Mesothelial cell of epicardium (in vitro differentiated cells): ENCODE measurements at places on chromosomes 12 and 14. TPM values are rescaled to one million over a fixed set of nuclear protein-coding genes. Genes with fewer than 3 reads are reported as not detected.

DNA sequence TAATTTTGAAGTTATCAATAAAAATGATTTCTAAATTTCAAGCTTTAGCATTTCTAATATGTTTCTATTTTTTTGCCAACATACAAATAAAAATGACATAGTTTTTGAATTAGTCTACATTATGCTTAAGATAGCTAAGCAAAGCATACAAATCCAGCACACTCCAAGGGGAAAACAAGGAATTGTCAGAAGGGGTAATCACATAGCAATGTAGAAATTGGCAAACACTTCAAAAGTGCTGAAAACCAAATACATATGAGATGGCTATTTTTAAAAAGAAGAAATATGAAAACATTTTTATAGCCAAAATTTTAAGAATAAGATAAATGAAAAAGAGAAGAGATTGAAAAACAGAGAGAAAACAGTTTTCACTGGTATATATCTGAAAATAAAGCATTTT is 308.0 kb downstream of the SLC6A15 start:
- H3K4me1 ChIP-seq, result peaks cover 21% of the 10 kb centered on the region
- no peaks in the 10 kb centered on the region for H3K27me3 ChIP-seq
- H3K36me3 ChIP-seq, result no peaks in the 10 kb centered on the region
- no peak overlapping the region for H3K4me3 ChIP-seq

DNA sequence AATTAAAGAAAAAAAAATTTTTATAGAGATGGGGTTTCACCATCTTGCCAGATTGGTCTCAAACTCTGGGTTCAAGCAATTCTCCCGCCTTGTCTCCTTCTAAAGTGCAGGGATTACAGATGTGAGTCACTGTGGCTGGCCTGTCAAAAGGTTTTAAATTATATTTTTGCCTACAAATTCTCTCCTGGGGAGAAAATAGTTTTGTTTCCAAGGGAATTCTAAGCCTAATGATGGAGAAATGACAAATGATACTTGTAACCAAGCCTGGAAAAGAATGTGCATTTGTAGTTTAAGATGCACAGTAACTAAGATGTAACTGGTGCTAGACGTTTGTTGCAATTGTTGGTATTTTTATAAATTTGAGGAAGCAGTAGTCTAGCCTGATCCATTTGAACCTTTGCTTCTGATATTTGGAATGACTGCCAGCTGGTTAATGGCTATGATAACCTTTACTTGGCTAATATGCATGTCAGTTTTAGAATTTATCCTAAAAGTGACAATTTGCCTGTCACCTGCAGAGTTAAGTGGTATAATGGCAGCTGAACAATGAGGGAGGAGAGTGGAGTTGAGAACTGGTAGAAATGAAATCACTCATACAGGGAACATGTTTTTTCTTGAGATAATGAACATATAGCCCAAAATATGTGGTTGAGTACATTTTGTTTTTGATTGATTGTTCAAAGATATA is 148.0 kb downstream of the FUT8 start:
- no peak overlapping the region for H3K4me3 ChIP-seq
- DNase-seq, result no peak
- H3K27ac ChIP-seq, result no peak overlapping the region
- no peaks in the 10 kb centered on the region for H3K27me3 ChIP-seq
- peaks cover 4% of the 10 kb centered on the region for H3K4me1 ChIP-seq

DNA sequence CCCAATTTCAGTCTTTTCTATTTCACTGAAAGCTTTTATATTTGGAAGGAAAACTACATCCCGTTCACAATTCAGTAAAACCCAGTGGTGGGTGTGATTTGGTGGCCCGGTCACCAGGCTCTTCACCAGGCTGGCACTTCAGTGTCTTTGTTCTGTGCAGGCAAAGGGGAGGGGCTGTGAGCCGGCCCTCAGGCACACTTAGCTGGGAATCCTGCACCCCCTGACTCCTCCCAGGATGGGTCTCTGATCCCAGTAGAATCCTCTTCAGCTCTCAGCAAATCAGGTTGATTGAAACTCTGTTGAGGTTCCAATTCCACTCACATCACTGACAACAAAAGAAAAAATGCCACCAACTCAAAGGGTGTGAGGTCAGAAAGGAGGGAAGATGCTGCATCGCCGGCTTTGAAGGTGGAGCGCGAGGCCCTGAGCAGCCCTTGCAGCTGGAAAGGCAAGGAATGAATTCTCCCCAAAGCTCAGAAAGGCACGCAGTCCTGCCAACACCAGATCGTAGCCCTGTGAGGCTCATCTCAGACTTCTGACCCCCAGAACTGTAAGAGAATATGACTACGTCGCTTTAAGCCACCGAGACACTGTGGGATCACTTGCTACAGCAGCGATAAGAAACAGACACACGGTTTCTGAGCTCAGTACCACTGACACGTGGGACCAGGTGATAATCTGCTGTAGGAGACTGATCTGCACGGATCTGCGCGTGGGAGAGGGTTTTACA is 166.6 kb downstream of the PIWIL1 start:
- H3K27ac ChIP-seq, result no peak overlapping the region
- H3K36me3 ChIP-seq, result no peaks in the 10 kb centered on the region
- H3K4me1 ChIP-seq, result no peaks in the 10 kb centered on the region
- no peak for DNase-seq

DNA sequence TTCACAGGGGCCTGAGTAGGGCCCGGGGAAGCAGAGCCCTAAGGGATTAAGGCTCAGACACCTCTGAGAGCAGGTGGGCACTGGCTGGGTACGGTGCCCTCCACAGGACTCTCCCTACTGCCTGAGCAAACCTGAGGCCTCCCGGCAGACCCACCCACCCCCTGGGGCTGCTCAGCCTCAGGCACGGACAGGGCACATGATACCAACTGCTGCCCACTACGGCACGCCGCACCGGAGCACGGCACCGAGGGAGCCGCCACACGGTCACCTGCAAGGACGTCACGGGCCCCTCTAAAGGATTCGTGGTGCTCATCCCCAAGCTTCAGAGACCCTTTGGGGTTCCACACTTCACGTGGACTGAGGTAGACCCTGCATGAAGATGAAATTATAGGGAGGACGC is 7.1 kb downstream of the LTBR start:
- no peak overlapping the region for H3K4me3 ChIP-seq
- H3K27me3 ChIP-seq, result no peaks in the 10 kb centered on the region
- no peak overlapping the region for H3K27ac ChIP-seq
- H3K4me1 ChIP-seq, result no peaks in the 10 kb centered on the region
- DNase-seq, result no peak

C14orf180 gene
- total RNA-seq, result 0.29 to 0.52 TPM (median 0.36 TPM) in 3 replicates
